ENCODE measurements at places on chromosomes 6 and 20.
A peak's percentile ranks its signal among the peaks of the same experiment; 100 is the strongest.

DNA sequence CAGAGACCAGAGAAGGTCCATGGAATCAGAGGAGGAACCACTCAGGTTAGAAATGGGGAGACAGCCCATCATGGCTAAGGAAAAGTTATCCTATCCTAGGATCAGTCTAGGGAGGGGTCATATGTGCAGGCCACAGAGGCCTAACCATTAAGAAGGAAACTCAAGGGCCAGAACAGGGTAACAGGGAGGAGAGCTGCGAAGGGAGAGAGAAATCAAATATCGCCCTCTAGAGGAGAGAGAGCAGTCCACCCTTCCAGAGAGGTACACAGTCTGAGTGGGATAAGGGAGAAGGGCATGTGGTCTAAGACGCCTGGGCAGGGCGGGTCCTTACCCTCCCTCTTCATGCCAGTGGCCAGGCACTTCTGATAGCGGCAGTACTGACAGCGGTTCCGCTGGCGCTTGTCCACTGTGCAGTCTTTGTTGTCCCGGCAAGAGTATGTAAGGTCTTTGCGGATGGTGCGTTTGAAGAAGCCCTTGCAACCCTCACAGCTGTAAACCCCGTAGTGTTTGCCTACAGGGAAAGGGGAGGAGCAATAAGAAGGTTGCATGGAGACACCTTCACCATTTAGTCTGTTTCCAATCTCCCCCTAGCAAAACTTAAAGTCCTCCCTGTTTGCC lies 2.9 kb downstream of the RXRB start:
- peak; percentile 28 for DNase-seq

DNA sequence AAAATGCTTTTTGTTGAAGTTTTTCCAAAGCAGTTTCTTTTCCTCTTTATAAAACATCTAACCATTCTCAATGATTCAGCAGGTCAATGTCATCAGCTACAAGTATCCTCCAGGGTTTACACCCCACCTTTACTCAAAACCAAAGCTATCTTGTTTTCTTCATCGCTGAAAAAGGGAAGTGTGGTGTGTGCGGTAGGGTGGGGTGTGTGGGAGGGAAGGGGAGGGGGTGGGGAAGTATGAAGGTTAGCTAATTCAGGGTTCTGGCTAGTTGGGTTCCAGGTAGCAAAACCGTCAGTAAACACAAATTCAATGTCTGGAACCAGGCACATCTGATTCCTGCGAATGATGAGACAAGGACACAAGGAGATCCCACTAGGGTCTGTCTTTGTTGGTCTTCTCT lies 189.6 kb downstream of the GJA10 start:
- peak; percentile 53 for DNase-seq

DNA sequence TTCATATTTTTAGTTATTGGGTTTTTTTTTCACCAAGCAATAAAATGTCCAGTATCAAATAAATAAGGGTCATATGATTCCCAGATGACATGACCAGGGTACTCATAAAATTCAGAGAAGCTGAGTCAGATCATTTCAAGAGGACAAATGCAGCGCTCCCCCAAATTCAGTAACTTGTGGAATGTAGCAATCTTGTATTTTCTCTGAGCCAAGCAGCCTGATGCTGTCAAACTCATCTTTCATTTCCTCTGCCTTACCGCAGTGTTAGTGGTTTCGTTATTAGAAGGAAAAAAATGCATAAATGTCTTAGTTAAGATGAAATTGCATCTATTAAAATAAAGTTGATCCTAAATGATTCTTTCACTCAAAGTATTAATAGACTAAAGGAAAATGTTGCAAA lies 57.8 kb upstream of the EDN1 start:
- no peak for DNase-seq

DNA sequence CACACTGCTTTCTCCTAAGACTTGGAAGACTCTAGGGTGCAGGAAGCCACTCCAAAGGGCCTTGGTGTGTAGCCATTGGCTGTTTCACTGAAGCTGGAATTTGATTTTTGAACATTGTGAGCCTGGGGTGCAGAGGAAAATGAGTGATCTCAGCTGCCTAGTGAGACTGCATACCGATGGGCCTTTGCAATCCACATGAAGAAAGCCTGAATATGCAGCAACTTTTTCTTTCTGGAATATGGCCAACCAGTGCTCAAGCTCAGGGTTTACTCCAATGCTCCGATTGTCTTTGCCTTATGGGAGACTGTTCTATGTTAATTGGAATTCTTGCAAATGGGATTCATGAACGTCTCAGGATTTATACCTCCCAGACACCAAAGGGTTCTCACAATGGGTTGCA lies 242.6 kb downstream of the DOK5 start:
- no peak for DNase-seq

DNA sequence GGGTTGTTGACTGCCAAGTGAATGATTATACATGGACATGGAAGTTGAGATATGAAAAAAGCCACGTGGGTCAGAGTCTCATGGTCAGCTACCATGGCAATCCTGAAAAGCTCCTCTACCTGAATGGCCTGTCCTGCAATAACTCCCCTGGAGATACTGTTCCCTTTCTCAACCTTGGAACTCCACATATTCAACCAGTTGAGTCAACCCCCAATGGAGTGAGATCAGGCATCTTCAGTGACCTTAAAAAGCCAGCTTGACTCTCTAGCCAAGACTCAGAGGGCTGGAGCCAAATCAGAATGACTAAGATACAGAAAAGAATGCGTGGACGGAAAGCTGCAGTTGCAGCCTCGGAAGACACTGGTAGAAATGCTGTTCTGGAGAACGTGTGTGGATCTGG lies 341.3 kb downstream of the FOXA2 start:
- no peak for DNase-seq

- no peak for DNase-seq
Observed at GRCh38 chr20:47314647-47315338, 41.7 kb downstream of the ZMYND8 start.

DNA sequence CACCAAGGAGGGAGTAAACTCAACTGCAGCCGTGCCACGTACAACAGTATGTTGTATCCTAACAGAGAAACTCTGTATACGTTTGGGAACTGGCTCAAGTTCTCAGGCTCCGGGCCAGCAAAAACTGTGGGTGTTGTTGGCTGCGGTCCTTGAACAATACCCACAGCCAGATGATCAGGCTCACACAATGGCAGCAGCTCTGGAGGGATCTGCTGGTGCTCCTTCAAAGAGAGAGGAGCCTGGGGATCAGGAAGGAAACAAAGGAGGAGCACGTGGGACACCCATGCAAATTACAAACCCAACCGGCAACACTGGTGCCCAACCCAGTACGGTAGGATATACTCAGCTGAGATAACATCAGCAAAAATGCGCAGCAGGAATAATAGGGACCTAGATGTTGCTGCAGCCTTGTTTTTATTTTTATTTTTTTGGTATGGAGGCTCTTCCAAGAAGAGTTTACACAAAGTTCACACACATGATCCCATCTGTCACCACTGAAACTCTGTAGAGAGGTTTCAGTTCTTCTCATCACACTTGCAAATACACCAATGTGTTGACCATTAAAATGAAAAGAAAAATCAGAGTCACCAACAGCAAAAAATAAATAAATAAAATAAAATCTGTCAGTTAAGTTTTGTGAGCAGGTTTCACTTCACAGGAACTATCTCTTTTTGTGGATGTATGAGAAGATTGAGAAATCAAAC lies 41.2 kb upstream of the PDE10A start:
- no peak for DNase-seq

DNA sequence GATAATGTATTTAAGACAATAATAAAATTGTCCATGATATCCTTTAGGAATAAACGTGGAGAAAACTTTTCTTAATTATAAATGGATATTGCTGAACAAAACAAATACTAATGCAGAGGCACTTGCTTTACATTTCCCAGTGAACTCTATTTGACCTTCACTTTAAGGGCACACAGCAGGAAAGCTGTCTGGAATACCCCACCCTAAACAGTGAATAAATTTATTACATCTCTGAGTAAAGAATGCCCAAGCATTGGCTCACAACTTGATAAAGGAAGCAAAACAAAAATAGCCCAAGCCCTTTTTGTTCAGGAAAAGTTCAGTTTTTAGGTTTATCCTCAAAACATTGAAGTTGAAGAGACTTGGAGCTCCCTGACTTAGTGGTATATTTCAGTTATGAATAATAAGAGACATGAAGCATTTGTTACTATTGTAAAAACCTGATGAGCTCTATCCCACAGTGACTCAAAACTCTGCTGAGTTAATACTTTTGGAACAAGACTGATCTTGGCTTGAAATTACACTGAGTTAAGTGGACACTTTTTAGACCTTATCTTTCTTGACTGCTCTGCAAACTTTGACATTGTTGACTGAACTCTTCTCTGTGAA lies 353.9 kb downstream of the BCKDHB start:
- DNase-seq: no peak

DNA sequence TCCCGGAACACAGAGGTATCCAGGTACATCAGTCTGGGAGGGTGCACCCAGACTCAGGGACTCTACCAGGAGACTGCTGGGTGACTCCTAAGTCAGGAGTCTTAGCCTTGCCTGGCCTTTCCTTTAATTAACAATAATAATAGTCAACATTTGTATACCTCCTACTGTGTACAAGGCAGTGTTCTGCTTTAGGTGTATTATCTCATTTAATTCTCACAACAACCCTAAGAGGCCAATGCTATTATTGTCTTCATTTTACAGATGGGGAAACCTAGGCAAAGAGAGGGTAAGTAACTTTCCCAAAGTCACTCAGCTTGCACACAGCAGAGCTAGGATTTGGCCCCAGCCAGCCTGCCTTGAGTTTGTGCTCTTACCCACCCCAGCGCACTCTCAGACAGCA lies 39.6 kb downstream of the MRPL14 start:
- no peak for DNase-seq

- no peak for DNase-seq
Observed at GRCh38 chr6:40438246-40438887, 148.8 kb downstream of the LRFN2 start.

DNA sequence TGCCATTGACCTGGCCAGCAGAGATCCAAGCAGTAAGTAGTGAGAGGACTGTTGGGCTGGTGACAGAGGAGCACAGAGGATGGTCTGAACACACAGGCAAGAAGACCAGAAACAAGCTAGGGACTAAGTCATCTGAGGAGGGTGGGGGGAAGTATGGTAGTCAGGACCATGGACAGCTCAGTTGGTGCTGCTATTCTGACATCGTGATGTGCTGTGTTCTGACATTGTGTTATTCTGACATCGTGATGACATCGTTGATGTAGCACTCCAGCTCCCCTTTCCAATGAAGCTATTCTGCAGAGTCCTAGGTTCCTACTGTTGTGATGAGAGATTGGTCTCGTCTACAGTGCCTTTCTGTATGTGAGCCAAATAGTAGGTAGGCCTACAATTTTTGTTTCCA lies 28.7 kb downstream of the CFAP206 start:
- DNase-seq: peak; percentile 2

DNA sequence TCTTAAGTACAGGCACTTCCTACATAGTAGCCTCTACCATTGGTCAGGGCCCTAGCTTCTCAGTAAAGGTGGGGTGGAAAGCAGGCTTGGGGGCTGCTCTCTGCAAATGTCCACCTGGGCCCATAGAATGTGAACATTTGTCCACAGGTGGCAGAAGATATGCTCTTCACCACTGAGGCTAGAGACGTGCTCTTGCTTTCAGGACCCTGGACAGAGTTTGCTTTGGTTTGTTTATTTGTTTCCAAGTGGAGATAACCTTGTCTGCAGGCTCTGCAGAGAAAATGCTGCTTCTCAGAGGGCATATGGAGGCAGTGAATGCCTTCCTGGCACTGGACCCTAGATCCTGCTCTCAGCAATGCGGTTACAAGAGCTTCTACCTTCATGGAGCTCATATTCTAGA lies 129.0 kb downstream of the F13A1 start:
- DNase-seq: no peak

- DNase-seq: no peak
Observed at GRCh38 chr6:111024681-111025080, 42.8 kb downstream of the RPF2 start.

GRCh38 chr6:168739381-168739780 lies 298.4 kb downstream of the SMOC2 start:
- DNase-seq: no peak

GRCh38 chr20:12173347-12174012 lies 255.8 kb downstream of the BTBD3 start:
- no peak for DNase-seq

DNA sequence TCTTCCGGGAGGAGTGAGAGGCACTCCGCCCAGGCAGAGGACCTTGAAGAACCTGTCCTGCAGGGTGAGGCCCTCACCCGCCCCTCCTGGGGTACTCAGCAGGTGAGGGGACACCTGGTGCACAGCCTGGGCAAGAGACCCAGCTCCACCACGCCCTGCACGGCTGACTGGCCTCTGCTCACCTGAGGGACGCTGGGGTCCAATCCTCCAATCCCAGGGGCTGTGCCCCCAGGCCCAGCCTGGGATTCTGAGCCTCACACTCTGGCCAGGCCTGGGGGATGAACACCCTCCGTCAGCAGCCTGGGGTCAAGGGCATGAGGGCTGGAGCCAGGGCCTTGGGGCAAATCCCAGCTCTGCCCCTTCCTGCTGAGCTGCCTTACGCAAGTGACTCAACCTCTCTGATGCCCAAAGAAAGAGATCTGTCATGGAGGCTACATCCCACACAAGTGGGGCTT lies 149.9 kb upstream of the PTPN1 start:
- DNase-seq: no peak

DNA sequence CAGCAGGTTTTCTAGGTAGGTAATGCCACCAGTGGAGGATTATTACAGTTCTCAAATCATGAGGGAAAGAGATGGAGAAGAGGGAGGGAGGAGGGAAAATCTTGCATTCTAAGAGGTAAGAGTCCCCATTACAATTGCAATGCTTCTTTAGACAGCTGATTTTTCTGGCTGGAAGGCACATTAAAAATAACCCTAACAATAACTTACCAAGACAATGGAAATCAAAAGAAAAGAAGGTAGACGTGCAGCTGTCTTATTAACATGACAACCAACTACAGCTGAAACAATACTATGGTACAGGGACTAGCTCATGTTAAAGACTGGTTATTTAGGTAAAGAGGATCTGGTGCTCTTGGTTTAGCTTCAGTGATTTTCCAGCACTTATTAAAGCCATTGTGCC lies 24.6 kb downstream of the MCUR1 start:
- DNase-seq: no peak

DNA sequence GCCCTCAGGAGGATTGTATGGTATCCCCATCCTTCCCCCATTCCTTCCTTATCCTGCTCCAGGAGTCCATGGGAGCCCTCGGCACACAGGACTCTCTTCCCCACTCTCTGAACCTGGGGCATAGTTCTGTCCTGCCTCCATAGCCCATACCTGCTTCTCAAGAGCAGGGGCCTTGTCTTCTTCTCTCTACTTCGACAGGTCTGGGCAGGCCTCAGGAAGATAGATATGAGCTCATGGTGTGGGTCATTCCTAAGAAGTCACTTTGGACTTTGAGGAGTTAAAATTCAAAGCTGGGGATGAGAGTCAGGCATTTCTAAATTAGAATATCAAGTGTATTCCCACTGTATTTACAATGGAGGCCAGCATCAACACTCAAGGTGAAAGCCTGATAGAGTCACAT lies 8.4 kb upstream of the ADA start:
- DNase-seq: no peak

DNA sequence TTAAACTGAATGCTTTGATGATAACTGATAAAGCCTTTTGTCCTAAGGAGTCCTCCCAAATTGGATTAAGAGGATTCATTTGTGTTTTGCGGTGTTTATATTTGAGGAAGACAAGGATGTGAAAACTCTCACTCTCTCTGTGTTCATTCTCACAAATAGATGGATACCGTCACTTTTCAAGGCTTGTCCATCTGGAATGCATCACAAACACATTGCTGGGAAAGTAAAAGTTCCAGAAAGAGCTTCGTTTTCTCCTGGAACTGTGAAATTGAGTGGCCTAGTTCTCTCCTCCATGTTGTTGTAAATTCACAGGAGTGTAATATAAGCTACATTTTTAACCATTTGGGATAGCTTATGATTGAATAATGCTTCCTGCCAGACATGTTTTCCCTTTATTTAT lies 581.6 kb upstream of the FLRT3 start:
- DNase-seq: no peak
